ENCODE measurements at places on chromosomes 11 and 22. TPM values are rescaled to one million over a fixed set of nuclear protein-coding genes. Genes with fewer than 3 reads are reported as not detected.

DBX1 gene
- not detected for total RNA-seq

DDTL gene
- total RNA-seq: 0.60 TPM

FADS3 gene
- 318 TPM for total RNA-seq

ASCL2 gene
- not detected for total RNA-seq

MMP8 gene
- not detected for total RNA-seq

CHRNA10 gene
- not detected for total RNA-seq

MGAT3 gene
- total RNA-seq: not detected

PANX2 gene
- 0.39 TPM for total RNA-seq

PTPRCAP gene
- not detected for total RNA-seq

PISD gene
- 65.8 TPM for total RNA-seq

UPK3A gene
- total RNA-seq: not detected

MMP13 gene
- not detected for total RNA-seq

TSSK2 gene
- not detected for total RNA-seq

IL17REL gene
- total RNA-seq: under 0.01 TPM

TMEM109 gene
- 201 TPM for total RNA-seq

Data from mammary microvascular endothelial cell (primary cell).